IMR-90 (cell line): ENCODE measurements at places on chromosomes 2 and 18. TPM values are rescaled to one million over a fixed set of nuclear protein-coding genes. Genes with fewer than 3 reads are reported as not detected.

Gene CD28
- total RNA-seq, result not detected in 2 replicates

Gene PPP1CB
- 111 and 271 TPM in 2 replicates for total RNA-seq

Gene HRH4
- not detected in 2 replicates for total RNA-seq

Gene SLC30A3
- total RNA-seq, result under 0.01 TPM in 1 of 2 replicates, not detected in the other

Gene TXNDC2
- total RNA-seq, result under 0.01 and 0.18 TPM in 2 replicates

Gene LIMS3
- 4.4 and 12.7 TPM in 2 replicates for total RNA-seq

Gene MEIS1
- 157 and 209 TPM in 2 replicates for total RNA-seq

Gene SMYD5
- total RNA-seq, result 18.9 and 19.7 TPM in 2 replicates

Gene GULP1
- 40.1 and 54.4 TPM in 2 replicates for total RNA-seq

Gene STK11IP
- total RNA-seq, result 6.7 and 19.7 TPM in 2 replicates
